ENCODE measurements at places on chromosomes 12 and 14.

- no peak for DNase-seq
These were observed 15.9 kb upstream of the AEBP2 start for GRCh38 chr12:19423166-19423930.

DNA sequence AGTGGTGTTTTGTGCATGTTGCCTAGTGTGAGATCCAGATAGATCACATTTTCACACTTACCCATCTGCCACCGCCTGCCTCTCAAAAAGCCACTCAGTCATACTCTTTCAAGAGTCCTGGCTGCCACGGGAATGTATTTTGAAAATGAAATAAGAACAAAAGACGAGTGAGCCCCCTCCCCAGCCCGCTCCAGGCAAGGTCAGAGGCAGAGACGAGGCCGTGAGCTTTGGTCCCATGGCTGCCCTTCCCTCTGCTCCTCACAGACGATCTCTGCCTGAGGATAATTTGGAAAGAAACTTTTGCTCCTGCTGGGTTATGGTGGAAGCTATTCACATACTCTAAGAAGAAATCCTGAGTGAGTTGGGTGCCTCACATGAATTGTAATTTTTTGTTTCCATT, 924.3 kb downstream of the BCL11B start:
- no peak for DNase-seq

DNA sequence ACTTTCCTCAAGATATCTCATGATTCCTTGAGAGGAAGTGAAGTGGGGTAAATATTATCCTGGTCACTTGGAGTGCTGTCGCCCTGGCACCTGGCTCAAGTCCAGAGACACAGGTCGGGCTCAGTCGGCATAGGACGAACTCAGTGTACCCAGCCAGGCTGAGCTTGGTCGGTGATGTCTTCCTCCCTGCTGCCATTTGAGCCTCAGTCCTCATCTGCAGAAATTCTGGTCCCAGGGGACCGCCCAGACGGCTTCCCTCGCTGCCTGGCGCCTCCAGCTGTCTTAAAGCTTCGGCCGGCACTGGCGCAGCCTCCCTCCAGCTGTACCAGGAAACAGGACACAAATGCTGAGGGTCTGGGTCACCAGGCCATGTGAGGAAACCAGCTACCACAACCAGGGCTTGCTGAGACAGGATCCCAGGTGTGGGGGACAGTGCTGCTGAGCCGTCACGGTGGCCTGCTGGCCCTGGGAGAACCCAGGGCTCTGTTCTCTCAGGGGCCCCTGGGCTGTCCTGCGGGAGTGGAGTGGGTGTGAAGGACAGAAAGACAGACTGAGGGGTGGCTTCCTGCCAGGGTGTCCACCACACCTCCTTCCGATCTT, 5.0 kb upstream of the KLC1 start:
- DNase-seq = no peak

- DNase-seq = no peak
These were observed 2.8 kb downstream of the B3GNT4 start for GRCh38 chr12:122206111-122206881.

DNA sequence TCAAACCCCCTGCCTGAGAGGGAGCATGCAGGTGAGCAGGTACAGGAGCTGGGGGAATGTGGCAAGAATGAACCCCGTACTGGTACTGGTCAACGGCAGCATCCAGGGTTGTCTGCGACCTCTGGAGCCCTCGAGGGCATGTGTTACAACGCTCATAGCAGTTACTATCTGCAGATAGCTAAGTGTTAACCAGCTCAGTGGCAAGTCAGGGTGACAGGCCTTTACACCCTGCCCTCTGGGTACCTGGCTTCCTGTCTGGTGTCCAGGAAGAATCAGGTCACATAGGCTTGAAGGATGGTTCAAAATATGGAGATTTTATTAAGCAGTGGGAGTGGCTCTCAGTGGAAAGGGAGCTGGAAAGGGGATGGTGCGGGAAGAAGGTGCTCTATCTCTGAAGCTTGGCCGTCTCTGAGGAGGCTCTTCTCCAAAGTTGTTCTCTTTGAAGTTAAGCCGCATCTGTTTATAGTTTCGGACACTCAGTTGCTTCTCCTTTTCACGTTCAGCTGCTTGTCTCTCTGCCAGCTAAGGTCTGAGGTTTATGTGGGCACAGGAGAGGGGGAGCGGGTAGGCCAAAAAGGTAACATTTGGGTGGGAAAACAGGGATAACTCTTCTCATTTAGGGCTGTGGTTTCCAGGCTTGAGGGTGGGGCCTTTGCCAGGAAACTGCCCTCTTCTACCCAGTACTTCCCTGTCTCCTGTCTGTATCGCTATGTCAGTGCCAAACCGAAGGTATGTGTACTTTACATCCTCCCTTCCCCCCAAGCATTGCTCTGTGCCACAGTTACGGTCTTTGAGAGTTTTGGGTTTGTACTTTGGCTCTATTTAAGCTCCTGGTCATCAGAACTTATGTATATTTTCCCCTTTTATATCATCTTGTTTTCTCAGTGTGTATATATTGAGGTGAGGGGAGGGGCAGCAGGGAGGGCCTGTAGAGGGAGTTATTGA, 305.8 kb downstream of the RGS6 start:
- DNase-seq = no peak

All from cortex of kidney (tissue), 1 donor.